ENCODE measurements at places on chromosomes 5 and 9. TPM values are rescaled to one million over a fixed set of nuclear protein-coding genes. Genes with fewer than 3 reads are reported as not detected.

The CYLC2 gene
- not detected for total RNA-seq

- DNase-seq: no peak
Measured at GRCh38 chr9:128636024-128636390, 20.6 kb downstream of the DYNC2I2 start.

DNA sequence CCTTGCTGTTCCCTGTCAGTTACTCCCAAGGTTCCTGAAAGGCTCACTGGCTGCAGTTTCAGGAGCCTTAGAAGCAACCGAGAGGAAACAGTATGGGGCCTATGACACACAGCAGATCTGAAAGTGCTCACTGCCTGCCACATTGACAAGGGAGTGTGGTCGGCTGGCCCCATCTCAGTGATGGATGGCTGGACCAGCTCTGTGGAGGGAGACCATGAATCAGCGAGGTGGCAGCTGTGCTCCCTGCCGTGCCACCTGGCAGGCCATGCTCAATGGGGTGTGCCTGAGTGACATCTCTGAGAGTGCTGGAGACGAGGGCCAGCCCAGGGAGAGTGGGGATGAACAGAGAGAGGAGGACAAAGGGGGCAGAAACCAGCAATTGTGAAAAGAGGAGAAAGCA, 49.1 kb downstream of the DOCK2 start:
- no peak for DNase-seq

- DNase-seq: no peak
Measured at GRCh38 chr5:110836851-110837250, 98.0 kb downstream of the SLC25A46 start.

The QSOX2 gene
- total RNA-seq: 7.8 TPM

The OTP gene
- not detected for total RNA-seq

GRCh38 chr5:147177125-147177840, 57.5 kb upstream of the STK32A start:
- no peak for DNase-seq

The ENTPD2 gene
- total RNA-seq: 8.0 TPM

The F2RL2 gene
- total RNA-seq: 12.3 TPM

- DNase-seq: no peak
Measured at GRCh38 chr5:157300564-157300963, 34.6 kb downstream of the CYFIP2 start.

DNA sequence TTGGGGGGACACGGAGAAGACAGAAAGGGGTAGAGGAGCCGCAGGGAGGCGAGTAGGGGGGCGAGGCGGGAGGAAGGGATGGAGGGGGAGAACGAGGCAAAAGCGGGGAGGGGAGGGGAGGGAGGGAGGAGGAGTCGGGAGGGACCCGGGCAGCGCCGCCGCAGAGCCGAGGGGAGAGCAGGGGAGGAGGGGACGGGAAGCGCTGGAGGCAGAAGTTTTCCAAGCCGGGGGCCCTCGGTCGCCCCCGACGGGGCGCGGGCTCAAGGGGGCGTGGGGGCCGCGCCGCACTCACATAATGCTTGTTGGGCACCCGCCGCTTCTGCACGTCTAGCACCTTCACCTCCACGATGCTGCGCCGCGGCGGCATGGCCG, 353 bp downstream of the SH3PXD2B start:
- peak; percentile 42 for DNase-seq

The PDE6A gene
- total RNA-seq: not detected

DNA sequence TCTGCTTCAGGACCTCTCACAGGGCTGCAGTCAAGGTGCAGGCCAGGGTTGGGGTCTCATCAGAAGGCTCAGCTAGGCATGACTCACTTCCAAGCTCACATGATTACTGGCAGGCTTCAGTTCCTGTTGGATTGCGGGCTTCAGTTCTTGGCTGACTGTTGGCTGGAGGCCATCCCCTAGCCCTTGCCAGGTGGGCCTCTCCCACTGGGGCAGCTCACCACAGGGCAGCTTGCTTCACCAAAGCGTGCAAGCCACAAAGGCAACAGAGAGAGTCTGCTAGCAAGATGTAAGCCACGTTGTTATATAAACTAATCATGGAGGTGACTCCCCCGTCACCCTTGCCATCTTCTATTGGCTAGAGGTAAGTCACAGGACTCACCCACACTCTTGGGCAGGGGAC, 14.4 kb downstream of the CPLX2 start:
- no peak for DNase-seq

DNA sequence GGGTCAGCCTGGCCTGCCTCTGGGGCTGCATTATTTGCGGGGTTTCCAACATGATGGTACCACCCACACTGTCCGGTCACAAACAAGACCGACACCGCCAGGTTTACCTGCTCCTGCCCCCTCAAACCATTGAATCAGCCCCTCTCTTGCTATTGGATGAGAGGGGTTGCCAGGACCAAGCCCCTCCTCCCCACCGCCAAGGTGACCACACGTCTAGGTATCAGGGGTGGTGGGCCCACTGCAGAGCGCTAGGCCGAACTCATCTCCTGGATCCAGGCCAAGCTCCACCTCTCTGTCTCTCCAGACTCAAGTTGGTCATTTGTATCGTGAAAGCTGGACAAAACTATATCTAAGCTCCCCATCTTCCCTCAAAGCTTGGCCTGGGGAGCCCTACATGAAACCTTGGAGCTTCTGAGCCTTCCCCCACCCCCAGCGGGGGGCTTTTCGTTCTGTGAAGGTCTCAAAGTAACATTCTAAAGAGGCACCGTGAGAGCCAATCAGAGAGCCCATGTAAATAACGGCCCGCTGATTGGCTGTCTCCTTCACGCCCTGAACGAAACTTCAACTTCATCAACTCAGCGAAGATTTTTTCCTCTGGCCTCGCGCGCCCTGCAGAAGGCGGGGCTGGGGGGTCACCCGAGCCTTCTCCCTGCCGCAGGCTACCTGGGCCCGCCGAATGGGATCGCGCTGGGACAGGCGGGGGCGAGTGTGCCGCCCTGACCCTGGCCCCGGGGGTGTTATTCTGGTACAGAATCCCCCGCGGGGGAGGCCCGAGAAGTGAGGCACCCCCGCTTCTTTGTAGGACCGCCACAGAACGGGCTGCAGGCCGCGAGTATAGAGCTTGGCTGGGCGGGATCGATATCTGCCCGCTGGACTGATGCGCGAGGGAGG, 49.6 kb upstream of the PSD2 start:
- DNase-seq: peak; percentile 56

The ZNF454 gene
- total RNA-seq: 4.2 TPM
